ENCODE measurements at places on chromosomes 12 and 14.
A peak's percentile ranks its signal among the peaks of the same experiment; 100 is the strongest.

GRCh38 chr12:26122681-26123481, 2.0 kb downstream of the BHLHE41 start:
- DNase-seq: peak; percentile 83

DNA sequence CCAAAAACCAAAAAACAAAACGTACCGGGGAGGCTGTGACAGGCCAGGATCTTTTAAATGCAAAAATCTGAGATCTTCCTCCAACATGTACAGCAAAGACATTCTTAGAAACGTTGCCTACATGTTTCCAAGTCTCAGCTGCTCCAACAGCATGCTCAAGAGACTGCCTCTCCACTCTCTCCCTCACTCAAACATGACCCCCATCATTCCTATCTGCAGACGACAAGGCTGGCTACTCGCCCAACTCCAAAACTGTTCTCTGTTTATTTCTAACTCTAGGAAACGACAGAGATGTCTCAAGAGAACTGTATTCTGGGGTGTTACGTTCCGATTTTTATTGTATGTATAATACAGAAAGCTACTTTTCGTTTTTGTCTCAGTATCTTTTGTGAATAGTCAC, 57.5 kb upstream of the TMCC3 start:
- DNase-seq: no peak

DNA sequence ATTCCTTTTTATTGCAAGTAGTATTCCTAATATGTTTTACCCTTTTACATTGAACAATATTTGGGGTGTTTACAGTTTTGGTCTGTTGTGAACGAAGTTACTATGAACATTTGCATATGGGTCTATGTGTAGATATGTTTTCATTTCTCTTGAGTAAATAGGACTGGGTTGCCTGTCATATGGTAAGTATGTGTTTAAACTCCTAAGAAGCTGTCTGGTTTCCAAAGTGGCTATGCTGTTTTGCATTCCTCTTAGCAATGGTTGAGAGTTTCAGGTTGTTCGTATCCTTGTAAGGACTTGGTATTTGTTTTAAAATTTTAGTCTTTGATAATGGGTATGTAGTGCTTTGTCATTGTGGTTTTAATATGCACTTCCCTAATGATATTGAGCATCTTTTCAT, 6.3 kb downstream of the METAP2 start:
- no peak for DNase-seq

DNA sequence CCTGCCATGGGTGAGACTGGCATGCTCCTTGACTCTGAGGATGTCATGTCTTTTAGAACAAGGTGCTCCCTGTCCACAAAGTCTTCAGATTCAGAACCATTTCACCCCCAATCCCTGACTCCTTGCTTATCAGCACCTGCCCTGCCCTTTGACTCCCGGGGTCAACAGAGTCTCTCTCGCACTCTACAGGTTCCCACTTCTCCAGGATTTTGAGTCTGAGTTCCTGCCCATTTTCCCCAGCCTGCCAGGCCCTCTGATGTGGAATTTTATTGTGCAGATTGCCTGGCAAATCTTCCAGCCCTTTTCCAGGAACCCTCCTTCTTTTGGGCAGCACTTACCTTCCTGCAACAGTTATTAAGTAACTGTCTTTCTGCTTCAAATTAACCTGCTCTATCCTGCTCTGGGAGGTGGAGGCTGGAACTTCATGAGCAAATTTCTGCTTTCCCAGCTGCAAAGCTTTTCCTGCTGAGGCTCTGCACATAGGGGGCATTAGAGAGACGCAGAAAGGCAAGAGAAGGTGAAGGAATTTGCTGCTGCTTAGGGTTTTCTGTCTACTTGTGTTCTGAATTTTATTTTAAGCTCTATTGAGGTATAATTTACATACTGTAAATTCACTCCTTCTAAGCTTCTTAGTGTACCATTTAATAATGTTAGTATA, 259.1 kb downstream of the PCNX1 start:
- DNase-seq: no peak

DNA sequence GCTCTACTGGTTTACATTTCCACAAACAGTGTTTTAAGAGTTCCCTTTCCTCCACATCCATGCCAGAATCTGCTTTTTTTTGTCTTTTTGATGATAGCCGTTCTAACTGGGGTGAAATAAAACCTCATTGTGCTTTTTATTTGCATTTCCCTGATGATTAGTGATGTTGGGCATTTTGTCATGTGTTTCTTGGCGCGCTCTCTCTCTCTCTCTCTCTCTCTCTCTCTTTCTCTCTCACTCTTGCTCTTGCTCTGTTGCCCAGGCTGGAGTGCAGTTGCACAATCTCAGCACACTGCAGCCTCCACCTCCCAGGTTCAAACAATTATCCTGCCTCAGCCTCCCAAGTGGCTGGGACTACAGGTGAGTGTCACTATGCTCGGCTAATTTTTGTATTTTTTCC, 9.6 kb upstream of the MIS18BP1 start:
- DNase-seq: no peak

- no peak for DNase-seq
Observed at GRCh38 chr12:93638954-93639353, 38.2 kb upstream of the CRADD start.

DNA sequence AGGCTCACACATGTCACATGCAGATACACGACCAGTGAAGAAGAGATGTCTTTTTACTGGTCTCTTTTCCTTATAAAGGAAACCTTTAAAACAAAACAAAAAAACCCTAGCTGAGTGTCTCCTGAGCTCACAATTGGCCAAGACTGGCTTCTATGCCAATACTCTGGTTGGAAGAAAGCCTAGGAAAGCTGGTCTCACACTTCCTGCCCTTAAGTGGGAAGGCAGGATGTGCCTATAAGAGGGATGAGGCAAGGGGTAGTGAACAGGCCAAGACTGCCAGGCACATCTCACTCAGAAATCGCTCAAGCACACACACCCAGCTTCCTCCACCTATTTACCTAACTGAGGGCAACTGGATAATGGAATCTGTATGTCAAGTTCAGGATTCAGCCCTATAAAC, 50.0 kb downstream of the SOCS2 start:
- DNase-seq: no peak

GRCh38 chr14:100440207-100440631, 117.1 kb downstream of the SLC25A47 start:
- DNase-seq: peak; percentile 17

DNA sequence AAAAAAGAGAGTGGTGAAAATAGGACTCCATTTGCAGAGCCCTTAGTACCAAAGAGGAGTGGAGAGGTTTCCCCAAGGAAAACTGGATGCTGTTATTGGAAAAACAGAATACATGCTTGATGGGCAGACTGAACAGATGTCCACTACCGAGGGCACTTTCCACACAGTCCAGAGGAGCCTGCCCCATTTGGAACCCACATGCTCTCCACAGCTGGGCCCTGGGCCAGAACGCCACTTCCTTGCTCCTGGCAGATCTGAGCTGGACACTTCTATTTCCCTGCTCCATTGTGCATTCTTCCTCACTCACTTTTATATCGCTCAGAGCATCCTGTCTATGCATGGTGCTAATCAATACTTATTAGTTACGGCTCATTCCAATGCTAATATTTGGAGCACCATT, 249.9 kb downstream of the SLC15A4 start:
- DNase-seq: no peak

- no peak for DNase-seq
Observed at GRCh38 chr14:57227083-57227482, 41.6 kb downstream of the EXOC5 start.

DNA sequence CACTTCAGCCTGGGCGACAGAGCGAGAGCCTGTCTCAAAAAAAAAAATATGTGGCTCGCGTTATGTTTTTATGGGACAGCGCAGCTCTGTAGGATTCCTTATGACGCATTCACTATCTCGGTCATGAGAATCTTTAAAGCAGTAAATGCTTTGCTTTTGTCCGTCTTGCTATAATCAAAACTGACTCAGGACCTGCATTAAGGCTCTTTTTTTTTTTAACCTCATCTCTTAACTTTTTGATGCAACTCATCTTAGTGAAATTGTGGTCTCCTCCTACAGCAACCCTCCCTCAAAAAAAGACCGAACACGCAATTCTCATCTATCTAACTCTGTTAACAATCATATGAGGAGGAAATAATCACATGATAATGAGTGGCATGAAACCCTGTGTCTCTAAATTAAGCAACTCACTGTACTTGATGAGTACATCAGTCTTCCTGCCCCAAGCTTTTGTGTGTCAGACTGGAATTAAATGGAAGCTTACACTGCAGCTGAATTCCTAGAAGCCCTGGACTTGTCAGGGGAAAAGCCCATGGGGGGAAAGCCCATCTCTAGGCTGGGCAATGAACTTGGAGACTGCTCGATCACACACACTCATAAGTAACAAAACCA, 4.3 kb downstream of the P2RX4 start:
- DNase-seq: peak; percentile 93

DNA sequence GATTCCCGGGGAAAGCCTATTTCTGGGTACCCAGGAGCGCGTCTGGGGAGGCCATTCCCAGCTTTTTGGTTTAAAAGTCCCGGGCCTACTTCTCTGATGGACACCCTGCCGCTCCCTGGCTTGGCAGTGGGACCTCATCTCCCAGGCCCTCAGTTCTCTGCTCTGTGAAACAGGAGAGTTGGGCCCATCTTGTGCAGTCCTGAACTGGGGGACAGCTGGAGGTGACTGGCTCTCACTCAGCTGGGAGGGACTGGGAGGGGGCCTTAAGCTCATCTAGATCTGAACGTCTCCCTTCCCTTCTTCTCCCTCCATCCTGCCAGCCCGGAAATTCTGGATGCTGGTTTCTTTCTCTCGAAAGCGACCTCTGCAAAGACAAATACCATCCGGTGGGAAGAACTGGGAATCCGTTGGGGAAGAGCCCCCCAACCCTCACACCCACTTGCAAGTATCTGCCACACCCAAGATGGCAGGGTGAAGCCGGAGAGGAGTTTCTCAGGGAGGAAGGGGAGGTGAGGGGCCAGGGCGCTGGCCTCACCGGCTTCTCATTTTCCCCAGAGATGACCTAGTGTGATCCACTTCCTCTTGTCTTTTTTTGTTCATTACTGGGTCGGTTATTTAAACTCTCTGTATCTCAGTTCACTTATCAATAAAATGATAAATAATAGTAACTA, 1.4 kb downstream of the RIN3 start:
- DNase-seq: peak; percentile 59

- DNase-seq: no peak
Observed at GRCh38 chr14:59961518-59962062, 41.6 kb downstream of the LRRC9 start.

DNA sequence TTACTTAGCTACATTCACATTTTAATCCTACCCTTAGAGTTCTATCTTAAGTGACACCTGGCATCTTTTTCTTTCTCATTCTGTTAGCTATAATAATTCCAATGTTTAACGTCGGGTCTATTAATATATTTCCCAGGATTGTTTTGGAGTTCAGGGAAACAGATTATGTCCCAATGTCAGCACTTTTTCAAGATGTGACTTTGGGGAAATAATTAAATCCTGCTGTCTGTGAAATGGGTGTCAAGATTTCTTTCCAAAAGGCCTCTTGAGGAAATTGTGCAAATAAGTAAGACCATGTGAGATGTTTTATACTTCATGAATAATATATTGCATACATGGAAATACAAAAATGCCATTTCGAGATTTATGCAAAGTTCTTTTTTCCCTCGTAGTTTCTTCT, 887.6 kb upstream of the SEL1L start:
- DNase-seq: no peak

- DNase-seq: peak; percentile 27
Observed at GRCh38 chr12:12561371-12562015, 1.2 kb downstream of the DUSP16 start.

GRCh38 chr14:101551729-101552595, 9.3 kb upstream of the DIO3 start:
- no peak for DNase-seq

DNA sequence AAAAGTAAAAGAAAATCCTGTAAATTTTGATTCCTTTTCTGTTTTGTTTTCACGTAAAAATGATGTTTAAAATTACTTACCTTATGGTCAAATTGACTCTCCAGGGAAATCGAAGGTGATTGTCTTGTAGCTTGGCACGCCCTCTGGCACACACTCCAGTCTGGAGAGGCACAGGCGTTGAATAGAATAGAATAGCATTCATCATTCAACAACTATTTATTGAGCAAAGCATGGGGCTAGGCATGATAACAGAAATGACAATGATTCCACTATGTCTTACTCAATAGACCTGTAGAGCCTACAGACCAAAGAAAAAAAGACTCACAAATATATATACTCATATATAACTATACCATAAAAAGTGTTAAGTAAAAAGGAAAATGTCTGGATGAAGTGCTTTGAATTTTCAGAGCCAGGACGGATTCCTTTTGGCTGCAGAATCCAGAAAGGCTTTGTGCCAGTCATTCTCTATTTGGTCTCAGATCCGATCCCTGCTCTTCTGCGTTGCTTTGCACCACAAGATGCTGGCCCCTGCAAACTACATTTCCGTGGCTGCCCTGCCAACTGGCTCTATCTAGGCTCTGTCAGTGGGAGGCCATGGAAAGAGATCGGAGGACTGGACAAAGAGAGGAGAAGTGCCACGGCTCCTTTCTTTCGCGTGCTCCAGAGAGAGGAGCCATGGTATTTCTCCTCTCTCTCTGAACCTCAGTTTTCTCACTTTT, 231.8 kb downstream of the CRADD start:
- DNase-seq: no peak

- DNase-seq: no peak
Observed at GRCh38 chr12:113755098-113755497, 211.0 kb downstream of the RBM19 start.

DNA sequence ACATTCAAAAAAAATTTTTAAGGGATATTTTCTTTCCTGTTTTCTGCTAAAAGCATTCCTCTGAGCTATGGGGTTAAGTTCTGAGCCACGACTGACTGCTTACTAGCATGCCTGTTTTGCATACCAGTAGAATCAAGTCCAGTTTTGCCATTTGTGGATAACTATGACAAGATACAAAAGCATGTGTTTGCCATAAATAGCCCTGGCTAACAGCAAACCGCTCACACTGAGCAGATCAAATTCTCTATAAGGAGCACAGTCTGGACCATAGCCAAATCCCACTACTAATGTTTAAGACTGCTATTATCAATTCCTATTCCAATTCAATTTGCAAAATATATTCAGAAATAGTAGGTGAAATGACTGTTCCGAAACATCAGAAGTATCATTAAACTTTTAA, 3.2 kb downstream of the CFL2 start:
- no peak for DNase-seq

DNA sequence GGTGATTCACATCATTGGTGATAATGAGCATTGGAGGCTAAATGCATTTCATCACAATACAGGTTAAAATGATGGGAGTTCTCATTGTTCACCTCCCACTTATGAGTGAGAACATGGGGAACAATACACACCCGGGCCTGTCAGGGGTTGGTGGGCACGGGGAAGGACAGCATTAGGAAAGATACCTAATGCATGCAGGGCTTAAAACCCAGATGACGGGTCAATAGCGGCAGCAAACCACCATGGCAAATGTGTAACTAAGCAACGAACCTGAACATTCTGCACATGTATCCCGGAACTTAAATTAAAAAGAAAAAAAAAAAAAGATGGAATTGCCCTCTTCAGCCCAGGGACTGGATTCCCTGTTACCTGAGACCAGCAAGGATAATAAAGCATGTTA, 2.3 kb upstream of the LUM start:
- no peak for DNase-seq

- no peak for DNase-seq
Observed at GRCh38 chr12:67795236-67795635, 146.7 kb downstream of the DYRK2 start.

Measured in inflammatory macrophage treated with lipopolysaccharide for 1 hour (primary cell).